Amygdala (tissue), 56 donors: ENCODE measurements at places on chromosomes 1 and 21.

- DNase-seq = no peak
Observed at GRCh38 chr1:26025517-26025916, 3.9 kb downstream of the EXTL1 start.

DNA sequence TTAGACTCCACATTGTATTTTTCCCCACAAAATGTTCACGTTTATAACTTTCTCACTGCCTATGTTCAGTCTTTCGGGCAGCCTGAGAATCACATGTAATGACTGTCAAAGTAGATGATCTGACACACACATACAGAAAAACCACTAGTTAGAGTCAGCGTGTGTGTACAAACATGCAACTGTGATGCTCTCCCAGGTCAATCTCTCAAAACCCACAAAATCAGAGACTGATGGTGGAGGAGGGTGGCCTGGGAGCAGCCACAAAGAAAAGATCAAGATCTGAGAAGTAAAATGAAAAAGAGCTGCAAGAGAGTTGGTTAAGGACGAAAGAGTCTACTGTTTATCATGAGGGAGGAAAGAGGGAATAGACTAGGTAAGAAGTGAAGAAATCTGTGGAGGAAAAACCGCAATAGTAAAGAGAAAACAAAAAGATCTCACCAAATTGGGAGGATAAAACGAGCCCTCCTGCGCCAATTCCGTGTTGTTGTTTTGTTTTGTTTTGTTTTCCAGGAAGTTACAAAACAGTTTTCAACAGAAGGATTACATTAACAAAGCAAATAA, 2.3 kb downstream of the EGLN1 start:
- DNase-seq = no peak

- DNase-seq = no peak
Observed at GRCh38 chr1:203593723-203594122, 32.9 kb upstream of the ATP2B4 start.

GRCh38 chr1:203628201-203629015, 1.8 kb downstream of the ATP2B4 start:
- no peak for DNase-seq
